ENCODE measurements at places on chromosomes 2 and 18.

GRCh38 chr2:216607277-216607560 lies 26.0 kb upstream of the IGFBP2 start:
- no peaks in the 10 kb centered on the region for H3K36me3 ChIP-seq
- no peak for DNase-seq
- peak overlapping the region; percentile 65 for H3K4me3 ChIP-seq
- peaks cover 40% of the 10 kb centered on the region for H3K4me1 ChIP-seq

DNA sequence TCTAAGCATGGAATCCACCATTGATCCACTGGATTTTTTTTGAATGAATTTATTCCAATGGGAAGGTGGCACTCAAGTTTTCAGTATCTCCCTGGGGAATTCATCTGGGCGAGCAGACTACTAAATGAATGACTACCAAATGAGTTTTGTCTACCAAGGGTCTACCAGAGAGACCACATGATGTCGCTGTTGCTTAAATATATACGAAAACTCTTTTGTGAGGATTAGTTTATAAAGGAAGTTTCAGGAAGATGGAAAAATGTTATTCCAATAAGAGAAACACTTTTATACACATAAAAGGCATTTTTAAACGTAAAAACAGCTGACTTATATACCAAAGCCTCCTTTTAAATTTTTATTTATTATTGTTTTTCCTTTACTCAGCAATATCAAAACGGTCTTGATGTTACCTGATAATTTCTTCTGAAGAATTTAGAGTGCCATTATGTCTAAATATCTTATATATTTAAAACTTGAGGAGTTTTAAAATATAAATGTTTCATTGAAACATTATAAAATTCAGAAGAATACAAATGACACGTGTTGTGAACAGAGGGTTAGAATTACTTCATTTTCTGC lies 139.7 kb downstream of the HRH4 start:
- H3K36me3 ChIP-seq, result no peaks in the 10 kb centered on the region
- no peak overlapping the region for H3K27ac ChIP-seq
- no peak for DNase-seq
- no peaks in the 10 kb centered on the region for H3K4me1 ChIP-seq

DNA sequence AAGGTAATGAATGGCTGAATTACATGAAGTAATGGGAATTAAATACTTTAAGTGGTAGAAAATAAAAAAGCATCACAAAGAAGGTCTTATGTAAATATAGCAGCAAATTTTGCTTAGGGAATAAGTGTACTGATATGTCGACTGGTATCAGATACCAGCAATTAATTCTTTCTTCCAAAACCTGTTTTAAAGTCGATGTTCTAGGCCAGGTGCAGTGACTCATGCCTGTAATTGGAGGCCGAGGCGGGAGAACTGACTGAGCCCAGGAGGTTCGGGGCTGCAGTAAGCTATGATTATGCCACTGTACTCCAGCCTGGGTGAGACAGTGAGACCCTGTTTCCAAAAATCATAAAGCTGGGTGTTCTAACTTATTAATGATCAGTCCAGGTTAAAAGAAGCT lies 30.3 kb downstream of the SP3 start:
- no peaks in the 10 kb centered on the region for H3K27me3 ChIP-seq
- no peak overlapping the region for H3K4me3 ChIP-seq
- DNase-seq, result no peak
- H3K36me3 ChIP-seq, result peaks cover 14% of the 10 kb centered on the region

DNA sequence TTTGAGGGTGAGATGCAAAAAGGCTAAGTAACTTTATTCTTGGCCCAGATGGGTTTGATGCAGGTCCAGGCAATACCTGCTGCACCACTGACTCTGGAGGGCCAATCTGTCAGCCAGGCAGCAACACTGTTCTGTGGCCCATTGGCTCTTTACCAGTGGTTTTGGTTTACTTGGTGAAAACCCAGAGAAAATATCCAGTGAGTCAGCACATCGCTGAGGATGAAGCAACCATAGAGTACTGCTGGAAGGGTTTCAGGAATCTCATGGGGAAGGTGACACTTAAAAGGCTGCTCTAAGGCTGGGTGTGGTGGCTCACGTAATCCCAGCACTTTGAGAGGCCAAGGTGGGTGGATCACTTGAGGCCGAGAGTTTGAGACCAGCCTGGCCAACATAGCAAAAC lies 192.5 kb upstream of the FAM98A start:
- no peak for DNase-seq
- H3K27ac ChIP-seq, result no peak overlapping the region
- H3K36me3 ChIP-seq, result no peaks in the 10 kb centered on the region
- H3K4me1 ChIP-seq, result no peaks in the 10 kb centered on the region
- H3K4me3 ChIP-seq, result no peak overlapping the region

DNA sequence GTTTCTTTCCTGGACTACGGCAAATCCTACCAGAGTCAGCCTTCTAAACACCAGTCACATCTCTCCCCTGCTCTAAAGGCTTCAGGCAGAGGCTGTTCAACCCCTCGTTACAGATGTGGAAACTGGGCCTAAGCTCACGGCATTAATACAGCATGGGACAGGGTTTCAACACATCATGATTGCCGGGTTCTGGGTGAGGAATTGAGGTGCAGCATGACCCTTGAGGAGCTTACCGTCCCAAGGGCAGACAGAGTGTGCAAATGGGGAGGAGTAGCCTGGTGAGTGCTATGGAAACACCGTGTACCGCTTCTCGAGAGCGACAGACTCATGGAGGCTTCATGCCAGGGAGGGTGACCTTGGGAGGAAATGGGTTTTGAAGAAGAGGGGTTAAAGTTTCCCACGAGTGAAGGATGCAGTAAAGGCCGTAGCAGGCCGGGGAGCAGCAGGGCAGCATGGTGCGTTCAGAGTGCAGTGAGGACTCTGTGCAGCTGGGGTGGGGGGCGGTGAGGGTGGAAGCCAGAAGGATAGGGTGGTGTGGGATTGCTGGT lies 51.1 kb downstream of the TGOLN2 start:
- DNase-seq, result no peak
- H3K27ac ChIP-seq, result no peak overlapping the region
- no peak overlapping the region for H3K4me3 ChIP-seq
- no peaks in the 10 kb centered on the region for H3K36me3 ChIP-seq
- peaks cover 8% of the 10 kb centered on the region for H3K27me3 ChIP-seq

- H3K27me3 ChIP-seq, result no peaks in the 10 kb centered on the region
- DNase-seq, result no peak
- no peaks in the 10 kb centered on the region for H3K36me3 ChIP-seq
Measured at GRCh38 chr2:52703004-52703403, 1064.6 kb upstream of the CHAC2 start.

- no peak overlapping the region for H3K4me3 ChIP-seq
- DNase-seq, result no peak
- H3K27me3 ChIP-seq, result peaks cover 12% of the 10 kb centered on the region
- H3K36me3 ChIP-seq, result no peaks in the 10 kb centered on the region
Measured at GRCh38 chr18:9766740-9767139, 58.6 kb downstream of the RAB31 start.

DNA sequence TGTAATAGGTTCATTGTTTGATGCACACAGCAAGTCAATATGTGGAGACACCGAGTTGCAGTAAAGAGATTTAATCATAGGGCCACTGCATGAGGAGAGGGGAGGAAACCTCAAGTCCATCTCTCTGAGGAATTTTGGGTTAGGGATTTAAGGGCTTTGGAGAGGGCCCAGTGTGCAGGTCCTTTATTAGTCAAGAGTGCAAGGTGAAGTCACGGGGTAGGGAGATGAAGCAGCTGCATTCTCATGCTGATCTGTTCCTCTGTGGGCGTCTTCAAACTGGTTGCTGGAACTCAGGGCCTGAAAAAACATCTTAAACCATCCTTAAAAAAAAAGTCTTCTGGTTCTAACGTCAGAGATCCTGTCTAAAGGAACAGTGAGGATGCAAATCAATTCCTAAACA lies 131.6 kb downstream of the NXPH2 start:
- H3K27ac ChIP-seq, result no peak overlapping the region
- H3K4me3 ChIP-seq, result no peak overlapping the region
- DNase-seq, result no peak
- H3K36me3 ChIP-seq, result no peaks in the 10 kb centered on the region

DNA sequence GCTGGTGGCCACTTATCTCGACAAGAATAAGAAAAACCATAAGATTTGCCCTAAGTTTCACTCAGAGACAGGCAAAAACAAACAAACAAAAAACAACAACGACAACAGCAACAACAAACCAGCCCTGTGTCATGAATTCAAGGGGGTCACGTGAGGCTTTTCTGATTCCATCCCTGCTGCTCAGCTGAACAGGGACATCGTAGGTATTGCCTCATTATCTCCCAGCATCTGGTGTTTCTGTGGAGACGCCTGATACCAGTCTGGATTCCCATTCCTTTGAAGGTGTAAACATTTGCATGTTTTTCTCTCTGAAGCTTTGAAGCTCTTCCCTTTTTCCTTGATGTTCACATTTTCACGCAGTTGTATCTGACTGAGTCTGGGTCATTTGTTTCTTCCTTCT lies 117.4 kb downstream of the KCNF1 start:
- H3K27me3 ChIP-seq, result peaks cover 2% of the 10 kb centered on the region
- H3K4me3 ChIP-seq, result no peak overlapping the region
- no peaks in the 10 kb centered on the region for H3K36me3 ChIP-seq
- no peaks in the 10 kb centered on the region for H3K4me1 ChIP-seq
- no peak for DNase-seq

GRCh38 chr2:207255565-207256470 lies 90.1 kb upstream of the KLF7 start:
- H3K27ac ChIP-seq, result no peak overlapping the region
- H3K4me3 ChIP-seq, result no peak overlapping the region
- no peaks in the 10 kb centered on the region for H3K36me3 ChIP-seq
- no peak for DNase-seq
- peaks cover 20% of the 10 kb centered on the region for H3K4me1 ChIP-seq
- H3K27me3 ChIP-seq, result peaks cover 2% of the 10 kb centered on the region

DNA sequence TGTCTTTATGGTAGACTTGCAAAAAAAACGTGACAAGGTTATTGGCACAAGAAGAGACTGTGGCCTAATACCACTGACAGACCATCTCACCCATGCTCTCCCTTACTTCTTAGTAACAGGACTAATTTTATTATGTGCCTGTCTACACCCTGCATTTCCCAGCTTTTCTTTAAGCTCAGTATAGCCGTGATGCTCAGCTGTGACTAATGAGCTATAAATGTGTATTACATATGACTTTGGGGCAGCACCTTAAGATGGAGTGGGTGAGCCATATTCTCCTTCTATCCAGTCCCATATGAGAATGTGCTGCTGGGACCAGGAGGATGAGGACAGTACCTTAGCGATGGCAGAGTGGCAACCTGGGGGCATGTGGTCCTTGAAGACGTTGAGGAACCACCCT lies 293.5 kb downstream of the RNF144A start:
- no peaks in the 10 kb centered on the region for H3K4me1 ChIP-seq
- H3K27ac ChIP-seq, result no peak overlapping the region
- H3K27me3 ChIP-seq, result peaks cover 1% of the 10 kb centered on the region
- H3K4me3 ChIP-seq, result no peak overlapping the region
- H3K36me3 ChIP-seq, result no peaks in the 10 kb centered on the region

DNA sequence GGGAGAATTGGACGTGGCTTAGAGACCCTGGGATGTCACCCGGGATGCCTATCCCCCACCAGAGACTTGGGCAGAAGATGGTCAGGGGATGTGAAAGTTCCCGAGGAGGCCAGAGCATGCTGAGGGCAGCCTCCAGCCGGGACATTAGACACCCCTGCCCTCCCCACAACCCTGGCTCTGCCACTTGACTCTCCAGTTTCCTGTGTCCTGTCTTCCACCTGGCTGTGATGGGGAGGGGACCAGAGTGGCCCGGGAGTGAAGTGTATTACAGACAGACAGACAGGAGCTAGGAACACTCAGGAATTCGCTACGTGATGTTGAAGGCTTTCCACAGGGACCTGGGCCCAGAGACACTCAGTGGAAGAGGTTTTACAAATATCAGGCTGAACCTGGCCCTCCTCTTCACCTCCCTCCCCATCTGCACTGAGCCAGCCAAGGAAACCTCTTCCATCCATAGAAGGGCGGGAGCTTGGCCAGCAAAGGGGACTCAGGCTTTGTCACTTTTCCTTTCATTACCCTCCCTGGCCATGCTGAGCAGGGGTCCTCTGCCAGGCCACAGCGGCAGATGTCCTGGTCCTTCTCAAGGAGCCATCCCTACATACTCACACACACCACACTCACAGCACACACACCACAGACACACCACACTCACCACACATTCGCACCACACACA lies 60.7 kb downstream of the SDC1 start:
- H3K27ac ChIP-seq, result no peak overlapping the region
- H3K4me3 ChIP-seq, result no peak overlapping the region
- H3K4me1 ChIP-seq, result no peaks in the 10 kb centered on the region
- DNase-seq, result no peak
- H3K27me3 ChIP-seq, result peaks cover 3% of the 10 kb centered on the region
- H3K36me3 ChIP-seq, result no peaks in the 10 kb centered on the region

- H3K36me3 ChIP-seq, result no peaks in the 10 kb centered on the region
- H3K27me3 ChIP-seq, result no peaks in the 10 kb centered on the region
- H3K4me3 ChIP-seq, result no peak overlapping the region
- no peak overlapping the region for H3K27ac ChIP-seq
Measured at GRCh38 chr2:17136231-17136630, 382.0 kb downstream of the RAD51AP2 start.

DNA sequence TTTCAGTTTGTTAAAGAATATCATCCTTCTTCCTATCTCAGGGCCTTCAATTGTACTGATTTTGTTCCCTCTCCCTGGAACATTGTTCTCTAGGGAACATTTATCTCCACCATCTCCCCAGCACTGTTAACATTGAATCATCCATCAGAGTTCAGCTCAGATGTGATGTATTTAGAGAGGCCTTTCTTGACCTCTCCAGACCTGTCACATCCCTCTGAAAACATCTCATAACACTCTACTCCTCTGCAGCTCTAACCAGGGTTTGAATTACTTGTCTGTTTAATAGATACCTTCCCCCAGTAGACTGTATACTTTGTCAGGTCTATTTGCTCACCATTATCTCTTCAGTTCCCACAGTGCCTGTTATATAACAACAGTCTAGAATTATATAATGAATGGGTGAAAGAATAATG lies 98.6 kb downstream of the GALNT1 start:
- H3K27ac ChIP-seq, result no peak overlapping the region
- H3K4me1 ChIP-seq, result no peaks in the 10 kb centered on the region
- H3K27me3 ChIP-seq, result no peaks in the 10 kb centered on the region
- no peak overlapping the region for H3K4me3 ChIP-seq

GRCh38 chr2:96737831-96738230 lies 2.0 kb downstream of the LMAN2L start:
- H3K27me3 ChIP-seq, result no peaks in the 10 kb centered on the region
- peak overlapping the region; percentile 40 for H3K4me3 ChIP-seq
- H3K27ac ChIP-seq, result no peak overlapping the region
- H3K4me1 ChIP-seq, result peaks cover 37% of the 10 kb centered on the region
- DNase-seq, result no peak
- peaks cover 16% of the 10 kb centered on the region for H3K36me3 ChIP-seq

GRCh38 chr18:9823805-9824473 lies 61.8 kb upstream of the TXNDC2 start:
- no peaks in the 10 kb centered on the region for H3K36me3 ChIP-seq
- H3K4me1 ChIP-seq, result no peaks in the 10 kb centered on the region
- no peak overlapping the region for H3K27ac ChIP-seq

- peak overlapping the region; percentile 6 for H3K27ac ChIP-seq
- H3K27me3 ChIP-seq, result no peaks in the 10 kb centered on the region
- DNase-seq, result no peak
Measured at GRCh38 chr18:47888156-47888555, 42.3 kb downstream of the SMAD2 start.

- no peak for DNase-seq
- H3K4me1 ChIP-seq, result no peaks in the 10 kb centered on the region
- H3K36me3 ChIP-seq, result no peaks in the 10 kb centered on the region
- H3K27ac ChIP-seq, result no peak overlapping the region
- no peak overlapping the region for H3K4me3 ChIP-seq
- H3K27me3 ChIP-seq, result peaks cover 9% of the 10 kb centered on the region
Measured at GRCh38 chr18:11795916-11796315, 55.3 kb upstream of the CHMP1B start.

Data from activated T-helper 1 cell treated with anti-CD3 and anti-CD28 coated beads, Interleukin-12 subunit alpha, Interleukin-12 subunit beta, Interleukin-2, Interleukin-4 antibody, amounts not matched to agents 30 ng/mL and 10 ng/mL and 1 ng/mL, durations not matched to agents 14 hours and 24 hours and 36 hours (primary cell).